ENCODE measurements at places on chromosomes 4 and X.

GRCh38 chrX:20452487-20452886 is 185.8 kb upstream of the RPS6KA3 start:
- DNase-seq = no peak

DNA sequence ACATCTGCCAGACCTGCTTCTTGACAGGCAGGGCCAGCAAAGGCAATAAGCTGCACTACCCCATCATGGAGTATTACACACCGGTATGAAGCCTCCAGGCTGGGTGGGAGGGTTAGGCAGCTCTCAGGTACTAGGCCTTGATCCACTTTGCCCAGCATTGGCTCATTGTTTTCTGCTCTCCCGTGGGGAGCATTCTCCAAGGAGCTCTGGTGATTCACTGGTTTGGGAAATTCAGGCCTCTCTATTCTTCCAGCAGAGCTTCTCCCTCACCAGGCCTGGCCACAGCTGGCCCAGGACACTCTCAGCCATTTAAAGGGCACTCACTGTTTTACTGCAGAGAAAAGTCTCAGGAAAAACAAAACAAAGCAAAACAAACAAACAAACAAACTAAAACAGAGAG is 33.0 kb downstream of the DRP2 start:
- no peak for DNase-seq

DNA sequence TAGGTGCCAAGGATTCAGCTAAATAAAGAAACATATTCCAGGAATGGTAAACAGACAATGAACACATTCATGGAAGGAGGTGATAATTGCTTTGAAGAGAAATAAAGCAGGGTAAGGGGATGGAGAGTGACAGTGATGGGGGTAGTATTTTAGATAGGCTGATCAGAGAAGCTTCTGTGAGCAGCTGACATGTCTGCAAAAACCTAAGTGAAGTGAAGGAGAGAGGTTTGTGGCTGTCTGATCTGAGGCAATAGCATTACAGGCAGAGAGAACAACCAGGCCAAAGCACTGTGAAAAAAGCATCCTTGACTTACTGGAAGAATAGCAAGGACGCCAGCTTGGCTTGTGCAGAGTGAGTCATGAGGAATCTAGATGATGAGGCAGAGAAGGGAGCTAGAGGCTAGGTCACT is 271.9 kb upstream of the GATB start:
- no peak for DNase-seq

GRCh38 chrX:48800574-48801279 is 1.1 kb upstream of the HDAC6 start:
- DNase-seq = no peak

- no peak for DNase-seq
These were observed at the start of gene SMPX for GRCh38 chrX:21757960-21758359. SMPX (minus strand) TSS chrX:21758116; CDS start chrX:21754290, 3,826 bp downstream.

DNA sequence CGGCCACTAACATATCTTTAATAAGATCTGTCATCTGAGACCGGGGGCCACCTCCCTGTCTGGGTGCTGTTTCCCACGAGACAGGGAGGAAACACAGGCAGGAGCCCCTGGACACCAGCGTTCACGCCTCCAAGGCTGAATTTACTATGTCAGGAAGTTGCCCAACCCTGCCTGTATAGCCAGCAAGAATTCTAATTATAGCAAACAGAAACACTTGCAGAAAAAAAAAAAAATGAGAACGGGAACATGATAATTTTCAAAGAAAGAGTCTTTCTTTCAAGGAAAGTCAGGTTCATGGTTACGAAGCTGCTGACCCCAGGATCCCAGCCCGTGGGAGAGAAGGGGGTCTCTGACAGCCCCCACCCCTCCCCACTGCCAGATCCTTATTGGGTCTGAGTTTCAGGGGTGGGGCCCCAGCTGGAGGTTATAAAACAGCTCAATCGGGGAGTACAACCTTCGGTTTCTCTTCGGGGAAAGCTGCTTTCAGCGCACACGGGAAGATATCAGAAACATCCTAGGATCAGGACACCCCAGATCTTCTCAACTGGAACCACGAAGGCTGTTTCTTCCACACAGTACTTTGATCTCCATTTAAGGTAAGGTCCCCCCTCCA is at the start of gene IL3RA:
Gene IL3RA (plus strand): TSS at position 455 of the 613 bp plus-strand sequence. CDS start 4,981 bp downstream, outside the sequence.
- no peak for DNase-seq

Measured in GM18507 (cell line).